ENCODE measurements at places on chromosomes 6 and 20.

DNA sequence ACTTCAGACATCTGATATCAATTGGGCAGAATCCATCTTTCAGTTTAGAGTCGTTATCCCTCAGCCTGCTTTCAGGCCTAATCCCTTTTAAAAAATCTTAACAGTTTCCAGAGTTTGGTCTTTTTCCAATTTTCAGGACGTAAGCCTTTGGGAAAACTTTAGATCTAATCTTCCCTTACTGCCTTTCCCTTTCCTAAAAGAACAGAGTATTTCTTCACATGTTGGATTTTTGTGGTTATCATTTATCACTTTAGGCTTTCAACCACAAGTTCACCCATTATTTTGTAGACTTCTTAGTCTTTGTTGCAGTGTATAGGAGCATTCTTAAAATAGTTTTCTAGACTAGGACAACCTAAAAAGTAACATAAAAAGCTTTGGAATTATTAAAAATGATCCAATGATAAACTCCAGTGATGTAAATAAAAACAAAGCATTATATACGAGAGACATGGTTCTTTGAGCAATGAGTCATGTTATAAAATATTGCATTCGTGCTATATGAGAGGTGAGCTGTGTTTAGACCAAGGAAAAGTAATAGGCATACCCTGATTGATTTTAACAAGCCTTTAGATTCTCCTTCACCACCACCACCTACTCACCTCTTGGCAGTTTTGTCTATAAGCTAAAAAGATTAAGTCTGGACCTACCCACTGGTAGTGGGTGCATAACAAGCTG is 90.4 kb upstream of the MCHR2 start:
- DNase-seq = no peak

- peak; percentile 78 for DNase-seq
Measured at GRCh38 chr6:125753218-125753936, 3.9 kb downstream of the HEY2 start.

GRCh38 chr6:7100753-7101081 is 7.0 kb upstream of the RREB1 start:
- no peak for DNase-seq

- no peak for DNase-seq
Measured at GRCh38 chr20:16713066-16713465, 16.8 kb upstream of the SNRPB2 start.

GRCh38 chr20:33524261-33524660 is 34.4 kb downstream of the CBFA2T2 start:
- DNase-seq = no peak

DNA sequence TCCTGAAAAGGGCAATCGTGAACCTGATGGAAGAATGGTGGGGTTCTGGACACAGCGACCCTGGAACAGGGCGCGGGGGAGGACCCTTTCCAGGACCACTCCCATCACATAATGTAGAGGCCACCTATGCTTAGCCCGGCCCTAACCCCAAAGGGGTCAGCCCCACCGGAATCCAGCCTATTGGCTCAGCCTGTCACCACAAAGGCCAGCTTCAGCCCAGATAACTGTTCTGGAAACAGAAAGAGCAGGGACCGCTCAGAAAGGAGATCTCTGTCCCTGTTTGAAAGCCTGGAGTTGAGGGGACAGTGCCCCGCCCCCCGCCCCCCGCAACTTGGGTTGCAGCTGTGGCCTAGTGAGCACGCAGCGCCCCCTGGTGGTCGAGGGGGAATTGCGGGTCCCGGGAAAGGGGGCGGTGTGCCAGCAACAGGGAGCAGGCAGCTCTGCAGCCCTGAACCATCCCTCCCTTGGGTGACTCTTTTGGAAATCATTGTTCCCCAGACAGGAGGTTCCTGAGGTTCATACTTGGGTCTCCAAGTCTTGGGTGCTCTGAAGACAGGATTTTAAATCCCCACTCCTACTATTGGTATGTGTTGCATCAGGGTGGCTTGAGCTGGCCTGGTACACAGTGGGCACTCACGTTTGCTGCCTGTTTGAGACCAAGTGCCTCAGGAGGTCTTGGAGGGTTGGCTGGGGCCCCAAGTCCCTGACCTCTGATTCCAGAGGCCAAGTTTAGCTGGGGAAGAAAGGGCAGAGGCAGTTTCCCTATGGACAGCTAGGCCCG is 1.5 kb downstream of the SIGLEC1 start:
- DNase-seq = peak; percentile 73

DNA sequence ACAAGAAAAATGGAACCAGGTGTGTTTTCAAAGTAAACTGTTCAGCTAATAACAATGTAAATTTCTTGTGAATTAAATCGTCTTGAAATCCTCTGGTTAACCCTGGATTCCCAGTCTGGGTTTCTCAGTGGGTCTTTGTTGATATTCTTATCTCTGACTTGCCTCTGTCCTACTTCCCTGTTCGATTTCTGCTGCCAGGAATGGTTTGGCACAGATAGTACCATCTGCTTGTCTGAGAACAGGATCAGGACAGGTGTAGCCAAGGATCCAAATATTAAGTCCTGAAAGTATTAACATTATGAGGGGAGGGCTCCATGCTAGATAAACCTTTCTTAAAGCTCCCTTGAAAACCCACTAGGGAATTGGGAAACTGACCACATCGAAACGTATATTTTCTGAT is 30.1 kb downstream of the ARFGEF2 start:
- DNase-seq = no peak

GRCh38 chr6:104688283-104688969 is 171.3 kb downstream of the HACE1 start:
- no peak for DNase-seq

DNA sequence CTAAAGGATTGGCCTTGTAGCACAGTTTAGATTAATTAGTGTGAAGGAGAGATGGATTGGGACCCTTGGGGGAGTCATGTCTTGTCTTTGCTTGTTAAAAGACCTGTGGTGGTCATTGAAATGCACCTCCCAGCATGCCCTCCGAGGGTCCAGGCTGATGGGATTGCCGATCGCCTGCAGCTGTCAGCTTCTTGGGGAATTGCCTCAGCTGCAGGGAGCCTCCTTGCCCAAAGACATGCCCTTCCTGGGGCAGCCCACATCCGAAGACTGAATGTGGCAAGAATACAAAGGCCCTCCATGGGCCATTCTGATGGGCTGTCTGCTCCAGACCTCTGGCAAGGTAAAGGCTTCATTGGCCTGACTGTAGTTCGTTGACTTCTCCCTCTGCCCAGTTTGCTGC is 150.7 kb downstream of the FARS2 start:
- no peak for DNase-seq

DNA sequence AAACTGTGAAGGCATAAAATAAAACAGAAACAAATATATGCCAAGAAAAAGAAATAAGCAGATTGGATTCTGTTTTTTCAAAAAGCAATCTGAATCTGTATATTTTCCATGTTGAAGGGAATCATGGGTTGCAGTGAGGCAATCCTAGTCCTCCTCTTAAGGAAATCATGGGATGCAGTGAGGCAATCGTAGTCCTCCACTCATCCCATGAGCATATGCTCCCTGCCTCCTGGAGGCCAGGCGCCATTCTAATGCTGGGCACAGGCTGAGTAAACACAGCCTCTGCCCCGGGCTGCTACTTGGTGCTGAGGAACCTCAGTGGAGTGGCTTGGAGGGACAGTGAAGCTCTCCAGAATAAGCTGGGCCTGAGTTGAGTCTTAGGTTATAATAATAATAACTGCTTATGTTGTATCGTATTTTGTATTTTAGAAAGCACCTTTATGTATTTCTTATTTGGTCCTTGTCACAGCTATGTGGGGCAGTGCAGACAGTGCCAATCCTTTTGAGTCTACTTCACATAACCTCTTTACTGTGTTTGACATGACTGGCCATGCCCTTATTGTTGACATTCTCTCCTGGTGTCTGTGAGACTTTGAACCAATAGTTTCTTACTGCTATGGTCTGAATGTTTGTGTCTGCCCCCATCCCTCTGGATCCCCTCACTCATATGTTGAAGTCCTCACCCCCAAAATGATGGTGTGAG is 56.6 kb upstream of the CITED2 start:
- DNase-seq = no peak

DNA sequence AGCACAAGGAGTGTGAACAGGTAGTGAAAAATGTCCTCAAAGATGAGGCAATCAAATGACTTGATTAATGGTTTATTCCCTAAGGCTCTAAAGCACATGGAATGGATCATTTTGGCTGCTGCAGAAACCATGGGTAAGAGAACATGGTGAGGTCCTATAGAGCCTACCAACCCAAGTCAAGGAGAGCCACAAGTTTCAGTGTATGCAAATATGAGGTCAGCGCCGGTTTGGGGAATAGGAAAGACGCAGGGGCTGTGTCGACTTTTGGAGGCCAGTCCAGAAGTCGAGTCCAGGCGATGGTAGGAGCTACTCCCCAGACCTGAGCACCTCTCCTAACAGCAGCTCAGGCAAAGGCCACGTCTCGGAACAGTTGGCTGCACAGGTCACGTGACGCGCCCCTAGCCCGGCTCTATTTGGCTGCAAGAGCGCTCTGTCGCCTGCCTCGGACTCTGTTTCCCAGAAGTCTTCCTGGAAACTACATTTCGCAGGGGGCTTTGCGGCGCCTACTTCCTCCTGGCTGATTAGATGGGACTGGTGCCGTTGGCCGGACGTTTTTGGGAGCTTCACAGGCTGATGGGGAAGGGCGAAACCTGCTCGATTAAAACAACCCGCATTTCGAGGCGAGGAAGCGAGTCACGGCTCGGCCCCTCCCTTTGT is 74.4 kb upstream of the CHD6 start:
- peak; percentile 84 for DNase-seq

GRCh38 chr20:54456423-54456822 is 19.0 kb upstream of the DOK5 start:
- no peak for DNase-seq

- DNase-seq = no peak
Measured at GRCh38 chr6:143515766-143516355, 4.3 kb upstream of the FUCA2 start.

DNA sequence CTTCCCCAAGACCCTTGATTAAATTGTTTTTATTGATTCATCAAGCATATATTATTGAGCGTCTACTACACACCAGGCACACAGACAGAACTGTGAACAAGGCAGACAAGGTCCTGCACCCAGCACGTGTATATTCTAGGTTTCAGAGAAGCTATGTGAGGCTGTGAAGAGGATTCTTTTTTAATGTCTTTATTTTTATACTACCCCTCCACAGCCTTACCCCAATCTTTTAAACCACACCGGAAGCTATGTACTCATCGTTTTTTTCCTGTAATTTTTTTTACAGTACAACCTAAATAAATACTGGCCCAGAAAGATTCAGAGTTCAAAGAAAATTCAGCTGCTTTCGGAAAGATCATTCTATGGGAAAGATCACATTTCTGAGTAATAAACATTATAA is 10.0 kb downstream of the SGK1 start:
- DNase-seq = no peak

DNA sequence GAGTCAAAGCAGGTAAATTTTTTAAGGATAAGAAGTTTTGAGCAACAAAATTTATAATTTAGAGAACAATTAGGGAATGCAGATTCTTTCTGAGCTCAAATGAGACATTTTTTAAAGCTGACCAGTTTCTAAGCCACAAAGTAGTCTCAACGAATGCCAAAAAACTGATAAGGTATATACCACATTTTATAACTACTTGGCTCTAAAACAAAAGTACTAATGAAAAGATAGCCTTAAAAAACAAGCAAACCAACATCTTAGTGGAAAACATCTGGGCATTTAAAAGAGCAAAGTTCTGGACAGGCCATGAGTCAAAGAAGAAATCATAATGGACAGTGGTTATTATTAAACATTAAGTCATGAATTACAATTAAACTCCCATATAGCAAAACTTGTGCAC is 23.2 kb upstream of the RNF146 start:
- DNase-seq = no peak

DNA sequence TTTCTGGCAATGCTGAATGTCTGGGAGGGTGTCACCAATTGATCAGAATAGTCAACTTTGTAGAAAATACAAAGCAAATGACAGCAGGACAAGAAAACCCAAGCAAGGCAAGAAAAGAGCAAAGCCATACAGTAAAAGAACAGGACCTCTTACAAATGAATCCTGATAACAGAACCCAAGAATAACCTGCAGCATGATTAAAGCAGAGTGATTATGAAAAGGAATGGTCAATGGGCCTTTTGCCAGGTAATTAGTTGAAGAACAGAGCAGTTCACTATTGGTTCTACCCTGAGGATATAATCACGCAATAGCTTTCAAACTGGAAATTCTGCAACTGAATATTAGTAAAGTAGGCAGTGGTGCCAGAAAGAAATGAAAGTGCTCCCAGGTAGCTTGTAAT is 319.8 kb downstream of the FRK start:
- no peak for DNase-seq

- no peak for DNase-seq
Measured at GRCh38 chr20:1567392-1568162, 10.1 kb upstream of the SIRPD start.

- peak; percentile 100 for DNase-seq
Measured at GRCh38 chr6:32971581-32972352, 3.4 kb downstream of the BRD2 start.

GRCh38 chr6:120935016-120935415 is 399.3 kb downstream of the TBC1D32 start:
- no peak for DNase-seq

DNA sequence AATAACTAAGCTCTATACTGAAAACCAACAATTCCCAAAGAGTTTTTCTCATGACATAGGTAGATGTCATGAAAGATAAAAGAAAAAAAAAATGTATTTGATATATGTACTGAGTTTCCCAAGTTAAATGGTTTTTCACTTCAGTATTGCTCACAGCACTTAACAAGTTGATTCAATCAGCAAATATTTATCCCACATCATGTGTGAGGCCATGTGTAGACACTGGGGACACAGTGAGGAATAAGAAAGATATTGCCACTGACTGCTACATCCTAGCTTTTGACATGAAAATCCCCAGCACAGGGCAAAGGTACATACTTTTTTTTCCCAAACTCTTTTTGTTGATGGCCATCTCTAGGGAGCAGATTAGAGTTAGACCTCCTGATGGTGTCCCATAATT is 25.3 kb downstream of the SPTLC3 start:
- no peak for DNase-seq

DNA sequence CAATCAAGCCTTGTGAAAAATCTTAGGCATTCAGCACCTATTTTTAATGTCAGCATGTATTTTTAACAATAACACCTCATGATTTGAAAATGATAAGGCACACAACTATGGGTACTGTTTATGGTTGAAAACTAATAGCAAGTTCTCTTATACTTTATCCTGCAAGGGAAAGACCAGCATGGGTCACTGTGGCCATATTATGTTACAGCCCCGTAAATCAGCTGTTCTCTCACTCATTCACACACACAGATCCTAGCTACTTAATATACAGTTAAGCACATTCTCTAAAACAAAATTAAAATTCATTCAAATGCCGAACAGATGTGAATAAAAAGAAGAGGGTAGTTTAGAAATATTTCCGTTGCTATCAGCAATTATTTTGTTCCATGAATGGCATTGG is 224.4 kb downstream of the OGFRL1 start:
- DNase-seq = no peak

- DNase-seq = no peak
Measured at GRCh38 chr6:31121131-31121790, 1.0 kb upstream of the CDSN start.

DNA sequence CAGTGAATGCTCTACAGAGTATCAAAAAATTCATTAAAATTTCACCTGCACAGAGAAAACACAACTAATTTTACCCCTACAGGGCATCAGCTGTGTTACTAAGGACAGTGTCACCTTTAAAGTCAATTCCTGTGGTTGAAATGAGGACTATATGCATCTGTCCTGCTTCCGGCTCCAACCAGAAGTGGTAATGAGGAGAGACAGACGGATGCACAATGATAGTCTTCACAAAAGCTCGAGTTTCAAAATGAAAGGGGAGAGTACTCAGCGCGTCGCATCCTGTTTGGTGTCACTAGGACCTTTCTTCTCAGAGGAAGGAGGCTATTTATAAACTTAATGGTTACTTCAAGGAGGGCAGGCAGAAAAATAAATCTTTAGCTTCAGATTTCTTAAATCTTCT is 86.5 kb downstream of the LYRM4 start:
- no peak for DNase-seq

GRCh38 chr6:128492386-128492785 is 28.0 kb downstream of the PTPRK start:
- no peak for DNase-seq

Data from left lobe of liver (tissue), 2 donors.